Left cardiac atrium (tissue), 4 donors: ENCODE measurements at places on chromosomes 1 and 21.

DNA sequence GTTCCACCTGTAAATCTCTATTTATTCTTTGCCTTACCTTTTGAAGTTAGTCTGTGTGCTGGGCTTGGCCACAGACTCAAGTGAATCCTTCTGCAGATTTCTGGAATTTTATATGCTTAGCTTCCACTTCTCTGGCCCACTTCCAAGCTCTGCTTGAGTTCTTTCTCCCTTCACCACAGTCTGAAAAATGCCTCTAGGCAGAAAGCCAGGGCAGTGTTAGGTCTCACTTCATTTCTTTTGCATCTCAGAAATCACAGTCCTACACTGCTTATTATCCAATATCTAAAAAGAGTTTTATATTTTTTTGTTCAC lies 48.9 kb downstream of the INKA2 start:
- peak; percentile 53 for DNase-seq

- no peak for DNase-seq
Observed at GRCh38 chr1:40421431-40422384, 28.6 kb upstream of the ZFP69B start.

DNA sequence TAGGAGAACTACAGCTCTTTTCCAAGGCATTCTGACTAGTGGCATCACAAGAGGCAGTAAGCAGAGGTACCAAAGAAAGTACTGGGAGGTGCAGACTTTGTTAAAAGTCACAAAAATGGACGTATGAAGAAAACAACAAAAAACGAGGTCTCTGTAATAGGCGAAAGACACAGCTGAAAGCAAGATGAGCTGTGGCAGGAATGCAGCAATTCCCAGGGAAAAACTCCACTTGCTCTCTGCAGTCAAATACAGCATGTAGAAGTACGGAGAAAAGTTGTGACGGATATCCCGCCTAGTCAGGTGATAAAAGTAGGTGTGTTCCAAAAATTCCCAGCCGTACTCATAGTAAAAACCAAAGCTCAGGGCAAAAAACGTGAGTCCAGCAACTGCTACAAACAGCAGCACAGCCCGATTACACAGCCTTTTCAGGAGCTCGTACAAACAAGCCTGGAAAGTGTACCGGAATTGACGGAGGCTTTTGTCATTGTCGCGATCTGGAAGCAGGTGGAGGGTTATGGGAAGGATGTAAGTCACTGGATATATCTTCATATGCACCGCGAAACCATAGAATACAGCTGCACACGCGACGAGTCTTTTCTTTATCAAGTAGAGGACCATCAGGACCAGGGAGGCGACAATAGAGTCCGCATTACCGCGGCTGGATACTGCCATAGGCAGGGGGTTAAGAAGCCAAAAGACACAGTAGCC lies 979 bp downstream of the PIGM start:
- DNase-seq: no peak

DNA sequence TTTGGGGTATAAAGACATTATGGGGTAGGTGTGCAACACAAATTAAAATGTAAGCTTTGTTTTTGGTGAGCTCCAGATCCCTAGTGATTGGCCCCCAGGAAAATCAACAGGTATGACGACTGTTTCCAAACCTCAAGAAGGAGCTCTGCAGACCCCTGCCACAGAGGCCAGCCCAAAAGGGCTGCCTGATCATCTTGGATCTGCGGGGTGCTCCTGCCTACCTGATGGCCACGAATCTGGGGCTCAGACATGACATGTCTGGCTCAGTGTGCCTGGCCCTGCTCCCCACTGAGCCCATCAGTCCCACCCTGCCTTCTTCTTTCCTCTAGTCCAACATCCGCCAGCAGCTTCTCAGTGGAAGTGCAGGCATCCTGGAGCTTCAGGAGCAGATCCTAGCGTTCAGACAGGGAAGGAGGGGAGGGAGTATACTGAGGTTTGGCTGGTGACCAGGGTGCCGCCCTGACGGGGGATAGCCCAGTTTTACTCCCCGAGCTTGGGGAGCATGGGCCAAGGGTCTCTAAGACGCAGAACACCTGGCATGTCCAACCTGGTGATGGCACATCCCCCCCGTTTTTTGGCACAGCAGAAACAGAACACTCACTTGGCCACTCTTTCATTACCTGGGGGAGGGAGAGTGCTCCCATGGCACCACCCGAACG lies 31.8 kb downstream of the ZNF496 start:
- DNase-seq: no peak

DNA sequence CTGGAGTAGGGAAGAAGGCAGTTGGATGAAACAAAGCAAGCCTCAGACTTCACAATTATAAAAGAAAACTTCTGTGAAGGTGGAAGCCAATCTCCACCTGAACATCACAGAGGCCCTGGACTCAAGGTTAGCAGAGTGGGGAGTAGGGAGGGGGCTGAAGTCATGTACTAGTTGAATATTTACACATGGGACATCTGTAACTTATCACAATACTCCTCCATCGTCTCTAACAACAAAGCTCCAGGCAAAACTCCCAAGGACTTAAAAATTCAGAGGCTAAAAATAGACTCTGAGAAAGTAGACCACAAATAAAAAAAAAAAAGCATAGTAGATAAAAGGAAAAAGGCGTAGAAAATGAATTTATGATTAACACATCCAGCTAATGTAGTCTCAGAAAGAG lies 326.3 kb upstream of the PKN2 start:
- DNase-seq: no peak

- no peak for DNase-seq
Observed at GRCh38 chr1:112997781-112998180, 41.8 kb upstream of the SLC16A1 start.

GRCh38 chr1:46003315-46003714 lies 129.1 kb downstream of the PIK3R3 start:
- no peak for DNase-seq

DNA sequence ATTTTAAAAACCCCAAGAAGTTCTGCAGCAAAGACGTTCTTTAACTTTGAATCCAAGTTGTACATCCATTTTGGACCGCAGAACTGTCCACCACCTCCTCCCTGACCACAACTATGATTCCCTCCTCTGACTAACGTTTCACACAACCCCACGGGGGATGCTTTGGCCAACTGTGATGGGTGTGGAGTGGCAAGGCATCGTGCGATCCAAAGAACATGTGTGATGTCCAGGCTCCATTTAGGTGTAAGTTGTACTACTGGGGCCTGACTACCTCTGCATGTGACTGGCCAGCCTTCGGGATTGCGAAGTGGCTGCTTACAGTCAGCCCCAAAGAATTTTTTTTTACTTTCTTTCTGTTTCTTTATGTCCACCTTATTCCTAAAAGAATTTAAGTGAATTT lies 6.7 kb downstream of the KCNJ15 start:
- DNase-seq: no peak

DNA sequence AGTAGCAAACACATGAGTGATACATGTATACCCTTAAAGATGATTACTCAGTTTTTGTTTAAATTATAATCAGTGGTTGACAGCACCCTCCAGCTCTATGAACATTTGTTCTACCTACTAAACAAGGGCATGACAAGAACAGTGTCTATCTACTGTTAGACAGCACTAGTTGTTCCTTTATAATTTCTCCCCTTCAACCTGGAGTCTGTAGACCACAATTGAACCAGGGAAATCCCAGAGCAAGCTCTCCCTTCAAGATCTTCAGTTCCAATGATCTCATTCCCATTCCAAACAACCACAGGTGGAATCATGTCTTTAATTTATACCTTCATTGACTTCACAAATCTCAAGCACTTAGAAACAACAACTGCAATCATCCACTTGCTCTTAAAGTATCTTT lies 216.1 kb downstream of the HHIPL2 start:
- DNase-seq: no peak

DNA sequence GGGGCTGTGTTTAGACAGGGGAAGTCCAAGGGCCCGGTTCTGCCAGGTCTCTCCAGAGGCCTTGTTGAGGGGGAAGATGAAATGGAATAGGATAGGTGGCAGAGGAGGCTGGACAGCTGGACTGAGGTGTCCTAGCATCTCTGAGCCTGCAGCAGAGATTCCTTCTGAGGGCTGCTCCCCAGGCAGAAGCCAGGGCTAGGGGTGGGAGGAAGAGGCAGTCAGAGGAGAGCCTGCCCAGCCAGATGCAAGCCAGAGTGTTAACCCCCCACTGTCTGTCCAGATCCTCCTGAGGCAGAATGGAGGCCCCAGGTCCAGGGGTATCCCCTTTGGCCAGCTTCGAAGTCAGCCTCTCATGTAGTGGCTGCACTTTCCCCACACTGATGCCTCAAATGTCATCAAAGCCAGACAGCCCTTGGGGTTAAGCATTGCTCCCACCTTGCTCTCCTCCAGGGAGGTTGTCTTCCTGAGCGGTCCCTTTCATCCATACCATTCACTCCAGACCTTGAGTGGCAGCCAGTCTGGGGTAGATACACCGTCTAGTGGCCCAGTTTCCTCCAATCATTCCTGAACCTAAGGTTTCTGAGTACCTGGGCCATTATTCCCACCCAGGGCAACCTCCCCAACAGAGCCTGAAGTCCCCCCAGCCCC lies 1.7 kb downstream of the CSF1 start:
- no peak for DNase-seq

DNA sequence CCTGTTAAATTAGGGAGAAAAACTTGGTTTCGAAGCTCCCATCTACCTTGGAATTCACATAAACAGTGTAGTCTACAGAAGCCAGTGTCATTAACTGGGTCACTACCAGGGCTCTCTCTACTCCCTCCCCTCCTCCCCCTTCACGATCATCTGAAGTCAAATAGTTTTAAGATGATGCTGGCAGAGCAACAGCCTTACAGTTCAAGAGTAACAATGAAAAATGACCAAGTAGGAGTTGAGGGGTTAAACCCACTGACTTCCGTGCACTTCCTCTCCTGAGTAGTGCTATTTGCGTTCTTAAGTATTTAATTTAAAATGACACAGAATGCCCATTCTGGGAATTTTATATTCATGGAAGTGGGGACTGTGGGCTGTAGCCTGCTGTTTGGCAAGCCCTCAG lies 236.9 kb downstream of the SIPA1L2 start:
- DNase-seq: no peak

- no peak for DNase-seq
Observed at GRCh38 chr21:38323721-38324531, 67.1 kb downstream of the KCNJ15 start.

DNA sequence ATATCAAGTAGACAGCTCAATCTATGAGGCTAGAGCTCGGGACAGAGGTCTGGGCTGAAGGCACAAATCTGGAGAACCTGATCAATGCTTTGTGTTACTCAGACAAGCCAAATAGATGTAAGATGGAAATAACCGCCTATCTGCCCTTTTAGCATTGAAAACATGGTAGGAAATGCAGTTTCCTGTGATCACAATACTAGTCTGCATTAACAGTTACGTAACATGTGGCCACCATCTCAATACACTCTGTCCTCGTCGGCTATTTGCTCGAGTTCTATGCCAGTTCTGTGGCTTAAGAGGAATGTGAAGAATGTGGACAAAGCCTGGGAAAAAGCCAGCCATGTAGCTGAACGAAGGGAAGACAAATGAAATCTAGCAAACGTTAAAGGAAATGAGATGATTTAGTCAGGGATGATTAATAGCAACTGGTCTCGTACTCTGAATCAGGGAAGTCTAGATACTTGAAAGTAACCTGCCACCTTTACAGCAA lies 73.3 kb downstream of the HSF2BP start:
- DNase-seq: peak; percentile 67

GRCh38 chr1:214464445-214465287 lies 86.7 kb downstream of the PTPN14 start:
- DNase-seq: peak; percentile 22

DNA sequence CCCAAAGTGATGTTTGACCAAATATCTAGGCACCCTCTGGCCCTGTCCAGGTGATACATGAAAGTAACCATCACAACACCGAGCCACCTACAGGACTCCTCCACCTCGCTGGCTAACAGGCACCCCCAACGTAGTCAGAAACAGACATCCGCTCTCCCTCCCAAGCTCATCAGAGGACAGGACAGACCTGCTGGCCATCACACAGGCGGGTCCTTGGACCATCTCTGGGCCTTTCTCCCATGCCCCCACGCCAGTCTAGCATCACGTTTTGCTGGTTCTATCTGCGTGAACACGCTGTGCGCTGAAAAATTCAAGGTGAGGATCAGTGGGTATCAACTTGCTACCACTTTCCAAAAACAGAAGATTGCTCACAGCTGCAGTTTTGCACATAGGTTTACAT lies 21.4 kb upstream of the ADARB1 start:
- no peak for DNase-seq
